Vagina (tissue), 2 donors: ENCODE measurements at places on chromosomes 5 and 9. TPM values are rescaled to one million over a fixed set of nuclear protein-coding genes. Genes with fewer than 3 reads are reported as not detected.

The TTC23L gene
- 0.25 TPM for total RNA-seq

The ANKRD18A gene
- 1.5 TPM for total RNA-seq

DNA sequence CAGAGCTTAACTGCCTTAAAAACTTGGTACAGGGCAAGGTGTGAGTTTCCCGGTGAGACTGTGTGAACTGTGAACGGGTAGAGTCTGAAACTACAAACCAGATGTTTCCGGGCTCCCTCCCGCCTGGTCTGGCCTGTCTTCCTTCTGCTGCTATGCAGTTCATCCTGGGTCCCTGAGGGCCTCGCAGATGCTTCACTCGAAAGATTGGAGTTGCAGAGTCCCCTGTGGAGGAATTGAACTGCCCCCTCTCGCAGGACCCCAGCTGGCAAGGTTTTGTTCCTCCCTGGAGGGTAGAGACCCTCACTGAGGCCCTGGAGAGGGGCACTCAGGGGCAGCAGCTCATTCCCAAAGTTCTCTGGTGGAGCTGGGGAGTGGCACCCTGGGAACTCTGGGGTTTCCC, 533 bp downstream of the DCANP1 start:
- no peaks in the 10 kb centered on the region for H3K4me1 ChIP-seq
- H3K27me3 ChIP-seq: no peaks in the 10 kb centered on the region
- no peaks in the 10 kb centered on the region for H3K36me3 ChIP-seq
- no peak overlapping the region for H3K4me3 ChIP-seq

The PRUNE2 gene
- 75.6 TPM for total RNA-seq

The PNPLA7 gene
- 16.2 TPM for total RNA-seq

DNA sequence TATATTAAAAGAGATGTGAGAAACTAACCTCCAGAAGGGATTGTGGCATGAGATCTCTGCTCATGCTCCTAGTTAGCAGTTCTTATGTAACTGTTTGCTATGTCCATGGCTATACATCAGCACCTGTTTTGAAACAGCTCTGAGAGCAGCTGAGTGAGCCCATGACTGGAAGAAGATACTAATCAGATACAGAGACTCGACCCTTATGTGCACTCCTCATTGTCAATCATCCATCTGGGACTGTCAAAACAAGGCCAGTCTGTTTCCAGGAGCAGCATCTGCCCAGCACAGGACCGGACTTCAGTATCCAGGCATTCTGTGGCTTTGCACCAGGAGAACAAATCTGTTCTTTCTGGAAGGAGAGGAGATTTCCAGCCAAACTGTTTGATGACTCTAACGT, 77.7 kb downstream of the EFNA5 start:
- H3K36me3 ChIP-seq: no peaks in the 10 kb centered on the region
- no peaks in the 10 kb centered on the region for H3K27me3 ChIP-seq
- no peak overlapping the region for H3K4me3 ChIP-seq
- H3K4me1 ChIP-seq: peaks cover 24% of the 10 kb centered on the region
- no peak overlapping the region for H3K27ac ChIP-seq

DNA sequence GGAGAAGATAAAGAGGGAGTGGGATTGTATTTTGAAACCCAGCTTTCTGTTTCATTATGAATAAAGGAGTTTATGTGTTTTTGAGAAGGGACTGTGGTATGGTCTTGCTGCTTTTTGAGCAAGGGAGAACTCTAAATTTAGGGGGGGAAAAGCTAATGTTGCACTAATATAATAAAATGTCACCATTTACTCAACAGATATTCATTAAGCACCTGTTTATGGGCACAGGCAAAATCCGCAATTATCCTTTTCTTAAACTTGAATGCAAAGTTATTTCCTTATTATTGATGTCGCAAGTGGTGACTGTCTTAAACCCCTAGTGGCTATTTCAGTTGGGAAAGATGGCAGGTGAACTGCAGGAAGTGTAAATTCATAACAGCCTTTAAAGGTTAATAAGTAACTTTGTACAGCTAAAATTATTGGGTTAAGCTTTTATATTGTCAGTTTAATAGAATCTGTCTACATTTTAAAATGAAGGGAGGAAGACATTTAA, 1.5 kb downstream of the CDC42SE2 start:
- no peaks in the 10 kb centered on the region for H3K36me3 ChIP-seq
- peak overlapping the region; percentile 84 for H3K4me3 ChIP-seq
- DNase-seq: no peak
- no peaks in the 10 kb centered on the region for H3K27me3 ChIP-seq

DNA sequence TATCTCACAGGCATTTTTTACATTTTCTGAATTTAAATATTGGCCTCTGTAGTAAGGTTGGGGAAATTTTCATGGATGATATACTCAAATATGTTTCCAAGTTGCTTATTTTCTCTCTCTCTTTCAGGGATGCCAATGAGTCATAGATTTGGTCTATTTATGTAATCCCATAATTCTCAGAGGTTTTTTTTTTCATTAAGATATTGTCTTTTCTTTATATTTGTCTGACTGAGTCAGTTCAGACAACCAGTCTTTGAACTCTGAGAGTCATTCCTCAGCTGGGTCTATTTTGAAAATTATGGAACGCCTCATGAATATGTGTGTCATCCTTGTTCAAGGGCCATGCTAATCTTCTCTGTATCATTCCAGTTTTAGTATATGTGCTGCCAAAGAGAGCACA, 223.2 kb downstream of the PCSK1 start:
- H3K27me3 ChIP-seq: no peaks in the 10 kb centered on the region
- no peaks in the 10 kb centered on the region for H3K4me1 ChIP-seq
- no peak for DNase-seq
- no peak overlapping the region for H3K27ac ChIP-seq

The LMX1B gene
- not detected for total RNA-seq

DNA sequence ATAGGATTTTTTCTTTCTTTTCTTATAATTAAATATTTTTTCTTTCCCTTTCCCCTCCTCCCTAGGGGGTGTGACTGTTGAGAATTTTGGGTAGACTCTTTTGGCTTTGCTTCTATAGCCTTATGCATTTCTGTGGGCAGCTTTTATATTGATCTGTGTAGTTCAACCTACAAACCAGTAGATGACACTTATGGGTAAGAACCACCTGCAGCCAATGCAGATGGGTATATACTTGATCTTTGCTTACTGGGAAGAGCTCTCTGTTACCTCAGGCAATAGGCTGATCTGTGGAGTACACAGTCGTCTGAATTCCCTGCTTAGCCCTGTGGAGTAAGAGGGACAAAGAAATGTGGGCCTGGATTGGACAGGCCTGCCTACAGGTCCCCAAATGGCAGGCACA, 102.7 kb upstream of the STARD4 start:
- H3K36me3 ChIP-seq: no peaks in the 10 kb centered on the region
- H3K4me1 ChIP-seq: no peaks in the 10 kb centered on the region
- DNase-seq: no peak
- H3K27me3 ChIP-seq: no peaks in the 10 kb centered on the region
- no peak overlapping the region for H3K27ac ChIP-seq

GRCh38 chr5:1510631-1511030, 13.1 kb downstream of the LPCAT1 start:
- no peak for DNase-seq
- H3K27ac ChIP-seq: no peak overlapping the region
- no peaks in the 10 kb centered on the region for H3K27me3 ChIP-seq

- no peaks in the 10 kb centered on the region for H3K36me3 ChIP-seq
- peak overlapping the region; percentile 70 for H3K4me3 ChIP-seq
- H3K4me1 ChIP-seq: peaks cover 23% of the 10 kb centered on the region
- H3K27me3 ChIP-seq: no peaks in the 10 kb centered on the region
Observed at GRCh38 chr5:132557478-132558172, 848 bp downstream of the RAD50 start.

DNA sequence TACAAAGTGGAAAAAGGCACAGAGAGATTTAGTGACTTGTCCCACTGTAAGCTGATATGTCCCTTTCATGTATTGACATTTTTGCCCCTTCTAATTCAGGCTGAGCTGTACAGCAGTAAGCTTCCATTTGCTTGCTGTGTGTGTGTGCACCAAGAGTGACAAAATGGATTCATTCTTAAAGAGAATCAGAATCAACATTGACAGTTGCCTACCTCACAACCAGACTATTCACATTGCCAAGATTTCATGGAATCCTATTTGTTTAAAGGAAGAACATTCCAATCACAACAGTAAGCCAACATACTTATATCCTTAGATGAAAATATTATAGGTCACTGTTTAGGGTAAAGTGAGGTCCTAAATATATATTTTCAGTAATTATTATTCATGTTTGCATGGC, 102.6 kb downstream of the TMEM232 start:
- H3K27me3 ChIP-seq: no peaks in the 10 kb centered on the region
- H3K4me1 ChIP-seq: no peaks in the 10 kb centered on the region
- H3K36me3 ChIP-seq: no peaks in the 10 kb centered on the region
- DNase-seq: no peak

DNA sequence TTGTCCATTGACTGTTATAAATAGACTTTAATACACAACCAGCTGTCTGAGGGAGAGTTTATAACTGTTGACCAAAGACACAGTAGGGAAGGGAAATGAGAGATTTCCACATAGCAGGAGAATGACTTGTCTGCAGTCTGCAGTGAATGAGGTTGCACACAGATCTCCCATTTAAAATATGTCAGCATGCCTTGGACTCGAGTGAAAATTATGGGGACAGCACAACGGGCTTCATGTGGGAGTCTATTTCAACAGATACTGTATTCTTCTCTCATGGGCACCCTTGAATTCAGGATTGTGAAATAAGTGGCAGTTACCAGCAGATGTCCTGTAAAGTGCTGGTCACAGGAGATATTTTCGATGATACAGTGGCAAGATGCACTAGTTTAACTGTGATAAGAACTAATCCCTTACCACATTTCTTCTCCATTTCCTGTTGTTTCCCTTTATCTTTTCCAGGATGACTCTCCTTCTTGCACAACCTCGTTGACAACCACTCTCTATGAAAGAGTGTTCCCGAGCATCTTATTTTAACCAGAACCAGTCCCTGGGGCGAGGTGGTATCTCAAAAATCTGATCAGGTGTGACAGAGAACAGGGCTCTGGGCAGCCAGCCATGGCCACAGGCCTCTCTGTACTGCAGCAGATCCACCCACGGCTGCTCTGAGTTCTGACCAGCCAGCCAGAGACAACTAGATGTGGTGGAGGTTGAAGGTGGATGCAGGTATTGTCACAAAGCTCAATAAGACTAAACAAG, 51.5 kb upstream of the MAP3K1 start:
- no peaks in the 10 kb centered on the region for H3K4me1 ChIP-seq
- no peaks in the 10 kb centered on the region for H3K27me3 ChIP-seq
- H3K27ac ChIP-seq: no peak overlapping the region
- no peak overlapping the region for H3K4me3 ChIP-seq

- no peaks in the 10 kb centered on the region for H3K36me3 ChIP-seq
- H3K27ac ChIP-seq: no peak overlapping the region
- no peak overlapping the region for H3K4me3 ChIP-seq
- H3K4me1 ChIP-seq: peaks cover 61% of the 10 kb centered on the region
Observed at GRCh38 chr5:100539519-100539918, 4.3 kb downstream of the FAM174A start.

- DNase-seq: no peak
- peaks cover 76% of the 10 kb centered on the region for H3K4me1 ChIP-seq
- H3K4me3 ChIP-seq: no peak overlapping the region
Observed at GRCh38 chr9:70485273-70485858, 70.9 kb upstream of the KLF9 start.

DNA sequence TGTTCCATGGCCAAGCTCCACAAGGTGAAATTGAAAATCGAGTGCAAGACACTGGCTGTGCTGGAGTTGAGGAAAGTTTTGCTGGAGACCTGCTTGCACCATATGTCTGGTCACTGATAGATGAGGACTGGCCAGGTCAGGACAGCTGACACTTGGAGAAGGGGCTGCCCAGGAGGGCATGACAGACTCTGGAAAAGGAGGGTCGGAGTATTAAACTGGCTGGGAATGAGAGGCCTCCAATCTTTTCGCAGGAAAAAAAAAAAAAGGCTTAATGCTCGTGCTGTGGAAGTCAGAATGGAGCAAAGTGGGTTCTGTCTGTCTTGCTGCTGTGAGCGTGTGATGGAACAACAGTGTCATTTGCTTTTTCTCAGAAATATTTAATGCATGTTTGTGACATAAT, 5.5 kb downstream of the TENT4A start:
- H3K27me3 ChIP-seq: no peaks in the 10 kb centered on the region
- peaks cover 90% of the 10 kb centered on the region for H3K4me1 ChIP-seq
- H3K27ac ChIP-seq: no peak overlapping the region
- peak; percentile 49 for DNase-seq
- H3K4me3 ChIP-seq: no peak overlapping the region
- no peaks in the 10 kb centered on the region for H3K36me3 ChIP-seq

The ZDHHC11 gene
- total RNA-seq: 5.6 TPM

GRCh38 chr5:132489871-132490483, 596 bp downstream of the IRF1 start:
- DNase-seq: peak; percentile 91
- no peaks in the 10 kb centered on the region for H3K36me3 ChIP-seq
- H3K27me3 ChIP-seq: no peaks in the 10 kb centered on the region
- peak overlapping the region; percentile 78 for H3K4me3 ChIP-seq

The WDR38 gene
- not detected for total RNA-seq

DNA sequence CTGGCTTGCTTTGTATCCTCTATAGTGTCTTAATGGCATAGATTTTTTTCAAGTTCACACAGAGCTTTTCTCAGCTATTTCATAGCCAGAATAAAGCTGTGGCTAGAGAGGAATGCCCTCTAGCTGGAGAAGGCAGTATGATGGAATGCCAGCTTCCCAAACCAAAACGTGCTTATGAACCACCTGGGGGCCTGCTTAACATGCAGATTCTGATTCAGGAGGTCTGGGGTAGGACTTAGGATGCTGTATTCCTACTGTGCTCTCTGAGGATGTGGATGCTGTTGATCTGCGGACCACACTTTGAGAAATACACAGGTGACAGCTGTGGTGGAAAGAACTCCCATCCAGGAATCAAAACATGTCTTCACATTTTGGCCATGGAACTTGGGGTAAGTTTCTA, 49.9 kb upstream of the DPYSL3 start:
- no peaks in the 10 kb centered on the region for H3K36me3 ChIP-seq
- H3K4me3 ChIP-seq: no peak overlapping the region
- H3K27ac ChIP-seq: no peak overlapping the region

DNA sequence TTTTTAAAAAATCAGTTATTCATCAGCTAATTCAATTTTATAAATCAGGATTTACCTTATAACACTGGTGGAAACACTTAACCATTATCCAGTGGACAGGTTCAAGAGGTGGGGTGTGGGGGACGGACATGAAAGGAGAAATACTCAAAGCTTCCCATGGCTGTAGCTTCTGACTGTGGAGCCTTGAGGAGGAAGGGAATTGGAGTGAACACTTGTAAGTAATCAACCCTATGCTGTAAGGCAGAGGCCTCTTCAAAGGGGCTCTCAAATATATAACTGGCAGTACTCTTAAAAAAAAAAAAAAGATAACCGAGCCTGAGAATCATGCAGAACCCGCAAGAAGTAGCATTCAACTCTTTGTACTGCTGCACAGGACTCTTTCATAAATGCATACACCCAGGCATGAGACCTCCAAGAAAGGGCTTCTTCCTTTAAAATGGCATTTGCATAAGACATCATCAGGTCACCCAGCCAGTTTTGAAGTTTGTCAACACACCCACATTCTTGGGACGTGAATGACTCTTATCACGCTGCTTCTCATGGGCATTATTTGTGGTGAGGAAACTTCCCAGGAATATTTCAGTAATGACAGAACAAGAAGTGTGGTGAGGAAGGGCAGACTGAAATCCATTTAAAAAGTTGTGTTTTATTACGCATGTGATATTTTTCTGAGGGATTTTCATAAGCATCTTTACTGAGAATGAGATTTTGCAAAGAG, 8.1 kb downstream of the OSMR start:
- H3K4me3 ChIP-seq: no peak overlapping the region
- no peak overlapping the region for H3K27ac ChIP-seq
- no peaks in the 10 kb centered on the region for H3K4me1 ChIP-seq
- no peaks in the 10 kb centered on the region for H3K27me3 ChIP-seq
- no peak for DNase-seq
- no peaks in the 10 kb centered on the region for H3K36me3 ChIP-seq

The PCDHA1 gene
- not detected for total RNA-seq
